ENCODE measurements at places on chromosomes 7 and 10.

- no peak for DNase-seq
Observed at GRCh38 chr7:51521054-51521453, 204.4 kb upstream of the COBL start.

- peak; percentile 37 for DNase-seq
Observed at GRCh38 chr10:60549686-60550085, 160.0 kb upstream of the ANK3 start.

DNA sequence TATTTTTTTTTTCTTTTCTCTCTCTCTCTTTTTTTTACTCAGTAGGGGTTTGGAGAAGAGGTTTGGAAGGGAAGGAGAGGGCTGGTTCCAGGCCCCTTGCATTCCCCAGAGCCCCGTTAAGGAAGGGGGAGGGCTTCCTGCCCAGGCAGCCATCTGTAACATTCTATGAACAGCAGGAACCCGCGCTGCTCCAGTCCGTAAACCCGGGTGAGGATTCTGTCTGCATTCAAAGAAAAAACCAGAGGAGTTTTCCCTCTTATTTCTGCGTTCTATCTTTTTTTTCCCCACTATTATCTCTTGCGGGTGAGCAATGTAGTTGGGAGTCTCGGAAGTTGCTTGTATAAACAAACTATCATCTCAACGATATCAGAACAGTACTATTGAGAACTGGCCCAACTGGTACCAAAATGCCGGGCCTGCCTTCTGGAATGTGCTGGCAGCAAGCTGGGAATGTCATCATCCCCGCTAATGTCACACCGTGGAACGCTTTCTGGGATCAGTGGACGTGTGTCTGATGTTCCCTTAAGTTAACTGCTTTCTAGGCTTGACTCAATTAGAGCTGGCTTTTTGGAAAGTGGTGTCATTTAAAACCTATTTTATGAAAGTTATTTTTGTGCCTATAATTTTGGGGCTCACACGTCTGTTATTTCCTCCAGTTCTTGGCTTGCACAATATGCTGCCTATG, 153.1 kb upstream of the MEOX2 start:
- no peak for DNase-seq

GRCh38 chr10:132707776-132708171, 78.2 kb downstream of the NKX6-2 start:
- DNase-seq = no peak

- no peak for DNase-seq
Observed at GRCh38 chr10:22652988-22653481, 61.3 kb downstream of the PIP4K2A start.

GRCh38 chr7:29008590-29008989, 50.5 kb upstream of the TRIL start:
- DNase-seq = no peak

- no peak for DNase-seq
Observed at GRCh38 chr10:80474941-80475340, 20.8 kb downstream of the TSPAN14 start.

GRCh38 chr10:74855439-74855838, 29.0 kb downstream of the KAT6B start:
- DNase-seq = no peak

DNA sequence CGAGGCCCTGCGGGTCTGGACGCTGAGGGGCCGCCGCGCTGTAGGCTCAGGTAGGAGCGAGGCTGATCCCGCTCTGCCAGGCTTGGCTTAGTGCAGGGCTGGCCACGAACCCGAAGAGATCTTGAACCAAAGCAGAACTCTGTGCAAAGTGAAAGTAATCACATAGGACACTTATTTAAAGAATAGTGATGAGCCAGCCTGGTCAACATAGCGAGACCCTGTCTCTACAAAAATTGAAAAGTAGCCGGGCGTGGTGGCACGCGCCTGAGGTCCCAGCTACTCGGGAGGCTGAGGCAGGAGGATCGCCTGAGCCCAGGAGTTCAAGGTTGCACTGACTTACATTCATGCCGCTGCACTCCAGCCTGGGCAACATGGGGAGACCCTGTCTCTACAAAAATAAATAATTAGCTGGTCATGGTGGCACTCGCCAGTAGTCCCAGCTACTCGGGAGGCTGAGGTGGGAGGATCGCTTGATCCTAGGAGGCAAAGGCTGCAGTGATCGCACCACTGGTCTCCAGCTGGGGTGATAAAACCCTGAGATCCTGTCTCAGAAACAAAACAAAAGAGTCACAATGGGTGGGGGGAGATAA, 541 bp downstream of the ZSCAN25 start:
- DNase-seq = no peak

DNA sequence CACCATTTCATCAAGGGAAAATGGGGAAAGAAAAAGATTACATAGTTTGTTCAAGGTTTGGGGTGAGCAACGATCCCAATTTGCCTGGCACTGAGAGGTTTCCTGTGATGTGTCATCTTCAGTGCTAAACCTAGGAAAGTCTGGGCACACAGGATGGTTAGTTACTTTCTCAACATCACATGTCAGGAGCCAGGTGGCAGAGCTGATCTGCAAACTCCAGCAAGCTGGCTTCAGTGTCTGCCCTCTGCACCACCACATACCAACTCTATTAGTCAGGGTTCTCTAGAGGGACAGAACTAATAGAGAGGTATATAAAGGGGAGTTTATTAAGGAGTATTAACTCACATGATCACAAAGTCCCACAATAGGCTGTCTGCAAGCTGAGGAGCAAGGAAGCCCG, 11.3 kb downstream of the ADAM12 start:
- peak; percentile 96 for DNase-seq

DNA sequence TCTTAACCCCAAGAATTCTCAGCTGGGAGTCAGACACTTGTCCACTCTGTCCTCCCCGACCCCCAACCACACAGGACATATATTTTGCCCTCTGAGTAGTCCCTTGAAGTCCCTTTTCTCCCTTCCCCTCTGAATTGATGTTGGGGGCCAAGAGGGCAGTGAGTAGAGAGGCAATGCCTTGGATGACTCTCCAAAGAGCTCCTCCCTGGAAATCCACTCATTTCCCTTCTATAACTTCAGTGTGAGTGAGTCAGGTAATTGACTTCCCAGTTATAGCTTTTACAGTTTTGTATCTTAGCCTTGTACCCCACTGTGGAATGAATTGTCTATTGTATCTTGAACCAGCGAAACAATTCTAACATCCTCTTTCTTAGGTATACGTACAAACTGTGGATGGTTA, 9.2 kb upstream of the ODAD2 start:
- peak; percentile 48 for DNase-seq

GRCh38 chr10:43122096-43122495, 16.1 kb upstream of the CSGALNACT2 start:
- no peak for DNase-seq

DNA sequence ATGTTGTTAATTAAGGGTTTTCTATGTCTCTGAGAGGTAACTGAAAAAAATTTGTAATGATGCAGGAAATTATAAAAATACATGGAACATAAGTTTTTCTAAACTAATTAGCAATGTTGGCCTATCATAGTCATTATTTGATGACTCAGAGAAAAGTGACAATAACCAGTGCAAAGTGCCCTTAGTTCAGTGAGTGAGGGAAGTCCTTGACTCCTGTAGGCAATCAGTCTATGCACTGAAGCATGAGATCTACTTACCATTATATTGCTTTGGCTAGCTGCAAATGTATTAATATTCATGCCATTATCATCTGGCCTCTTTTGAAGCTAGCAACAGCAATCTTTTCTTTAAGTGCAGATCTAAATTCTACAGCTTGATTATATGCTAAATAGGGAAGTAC, 40.6 kb downstream of the CCDC172 start:
- no peak for DNase-seq

DNA sequence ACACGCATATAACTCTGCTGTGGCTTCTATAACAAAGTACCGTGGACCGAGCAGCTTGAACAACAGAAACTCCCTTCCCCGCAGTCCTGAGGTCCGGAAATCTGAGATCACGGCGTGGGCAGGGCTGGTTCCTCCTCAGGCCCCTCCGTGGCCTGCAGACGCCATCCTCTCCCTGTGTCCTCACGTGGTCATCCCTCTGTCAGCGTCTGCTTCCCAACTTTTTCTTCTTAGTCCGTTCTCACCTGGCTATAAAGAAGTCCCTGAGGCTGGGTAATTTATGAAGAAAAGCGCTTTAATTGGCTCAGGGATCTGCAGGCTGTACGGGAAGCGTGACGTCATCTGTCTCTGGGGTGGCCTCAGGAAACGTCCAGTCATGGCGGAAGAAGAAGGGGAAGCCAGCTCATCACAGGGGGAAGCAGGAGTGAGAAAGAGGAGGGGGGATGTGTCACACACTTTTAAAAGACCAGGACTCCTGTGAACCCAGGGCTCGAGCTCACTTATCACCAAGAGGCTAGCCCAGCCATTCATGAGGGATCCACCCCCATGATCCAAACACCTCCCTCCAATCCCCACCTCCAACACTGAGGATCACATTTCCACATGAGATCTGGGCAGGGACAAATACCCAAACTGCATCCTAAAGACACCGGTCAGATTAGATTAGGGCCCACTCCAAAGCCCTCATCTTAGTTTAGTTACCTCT, 91.2 kb upstream of the INSIG1 start:
- DNase-seq = peak; percentile 96

DNA sequence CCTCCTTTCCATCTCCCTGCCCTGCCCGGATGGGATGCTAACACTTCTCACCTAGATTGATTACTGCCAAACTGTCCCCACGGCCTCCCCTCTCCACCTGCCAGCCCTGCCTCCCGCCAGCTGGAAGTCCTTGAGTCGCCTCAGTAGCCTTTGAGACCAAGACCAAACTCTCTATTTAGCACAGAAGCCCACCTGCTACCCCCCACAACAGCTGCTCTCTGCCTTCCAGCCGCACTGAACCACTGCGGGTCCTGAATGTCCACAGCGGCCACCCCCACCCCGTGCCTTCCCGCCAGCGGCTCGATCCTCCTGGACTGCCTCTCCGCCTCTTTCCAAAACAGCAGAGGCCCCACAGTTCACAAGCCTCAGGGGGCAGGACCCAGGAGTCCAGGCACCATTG, 39.0 kb downstream of the FKBP6 start:
- no peak for DNase-seq

DNA sequence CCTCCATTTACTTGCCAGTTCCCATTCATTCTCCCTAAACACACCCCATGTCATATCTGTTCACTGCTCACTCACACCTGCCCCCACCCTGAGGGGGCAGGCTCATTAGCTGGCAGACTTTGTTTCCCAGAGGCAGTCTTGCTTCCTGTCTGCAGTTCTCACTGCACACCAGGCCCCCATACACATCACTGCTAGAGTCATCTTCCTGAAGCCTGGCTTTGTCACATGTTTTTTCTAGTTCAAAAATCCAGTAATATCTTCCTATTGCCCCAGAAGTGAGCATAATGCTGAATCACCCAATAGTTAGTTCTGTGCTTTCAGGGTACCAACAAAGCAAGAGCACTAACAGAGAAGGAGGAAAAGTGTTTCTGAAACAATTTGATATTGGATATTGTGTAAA, 1.9 kb downstream of the LRRC72 start:
- peak; percentile 5 for DNase-seq

DNA sequence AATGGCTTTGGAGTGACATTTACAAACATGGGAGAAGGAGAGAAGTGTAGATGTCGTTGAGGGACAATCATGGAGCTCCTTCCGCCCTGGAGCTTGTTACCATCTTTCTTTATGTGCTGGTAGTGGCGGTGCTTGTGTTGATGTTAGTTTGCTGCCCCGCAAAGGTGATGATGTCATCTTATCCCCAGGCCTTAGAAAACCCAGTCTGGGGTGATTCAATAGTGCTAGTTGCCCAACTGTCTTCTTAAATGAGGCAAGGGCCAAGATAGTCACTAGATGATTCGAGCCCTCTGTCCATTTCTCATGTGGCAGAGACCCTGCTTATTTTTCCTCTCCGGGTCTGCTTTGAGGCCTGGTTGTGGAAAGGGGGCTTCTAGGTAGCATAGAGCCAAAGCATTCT, 277.4 kb downstream of the CCSER2 start:
- peak; percentile 23 for DNase-seq

- DNase-seq = no peak
Observed at GRCh38 chr10:113477451-113477850, 75.4 kb upstream of the HABP2 start.

GRCh38 chr10:44261296-44261695, 123.6 kb downstream of the CXCL12 start:
- no peak for DNase-seq

Measured in M059J (cell line).